ENCODE measurements at places on chromosomes 2 and 18. TPM values are rescaled to one million over a fixed set of nuclear protein-coding genes. Genes with fewer than 3 reads are reported as not detected.

LRP1B gene
- not detected for polyA plus RNA-seq

TRIM43 gene
- polyA plus RNA-seq: not detected

SERPINB12 gene
- polyA plus RNA-seq: 0.05 TPM

TMEM178A gene
- 0.07 TPM for polyA plus RNA-seq

C1QL2 gene
- polyA plus RNA-seq: not detected

OTOS gene
- polyA plus RNA-seq: not detected

ZSWIM2 gene
- not detected for polyA plus RNA-seq

KCNS3 gene
- polyA plus RNA-seq: 5.6 TPM

EMILIN2 gene
- polyA plus RNA-seq: 0.09 TPM

ERICH2 gene
- 1.3 TPM for polyA plus RNA-seq

GPR35 gene
- polyA plus RNA-seq: 0.17 TPM

MARCO gene
- polyA plus RNA-seq: 0.17 TPM

NMUR1 gene
- polyA plus RNA-seq: not detected

GAL3ST2 gene
- not detected for polyA plus RNA-seq

SLC9A4 gene
- not detected for polyA plus RNA-seq

AMER3 gene
- not detected for polyA plus RNA-seq

ANKRD30B gene
- polyA plus RNA-seq: not detected

PTPRM gene
- polyA plus RNA-seq: 42.3 TPM

NRP2 gene
- 9.1 TPM for polyA plus RNA-seq

MYO3B gene
- polyA plus RNA-seq: 3.1 TPM

MC2R gene
- polyA plus RNA-seq: not detected

TIMM21 gene
- 58.0 TPM for polyA plus RNA-seq

RUFY4 gene
- polyA plus RNA-seq: not detected

ADNP2 gene
- 11.3 TPM for polyA plus RNA-seq

ZNF396 gene
- 0.49 TPM for polyA plus RNA-seq

SNED1 gene
- polyA plus RNA-seq: 0.12 TPM

CKAP2L gene
- polyA plus RNA-seq: 1.2 TPM

ELP2 gene
- 74.6 TPM for polyA plus RNA-seq

CYS1 gene
- polyA plus RNA-seq: 0.14 TPM

All from keratinocyte (primary cell).